Ecto neural progenitor cell (in vitro differentiated cells): ENCODE measurements at places on chromosomes 4 and X.

DNA sequence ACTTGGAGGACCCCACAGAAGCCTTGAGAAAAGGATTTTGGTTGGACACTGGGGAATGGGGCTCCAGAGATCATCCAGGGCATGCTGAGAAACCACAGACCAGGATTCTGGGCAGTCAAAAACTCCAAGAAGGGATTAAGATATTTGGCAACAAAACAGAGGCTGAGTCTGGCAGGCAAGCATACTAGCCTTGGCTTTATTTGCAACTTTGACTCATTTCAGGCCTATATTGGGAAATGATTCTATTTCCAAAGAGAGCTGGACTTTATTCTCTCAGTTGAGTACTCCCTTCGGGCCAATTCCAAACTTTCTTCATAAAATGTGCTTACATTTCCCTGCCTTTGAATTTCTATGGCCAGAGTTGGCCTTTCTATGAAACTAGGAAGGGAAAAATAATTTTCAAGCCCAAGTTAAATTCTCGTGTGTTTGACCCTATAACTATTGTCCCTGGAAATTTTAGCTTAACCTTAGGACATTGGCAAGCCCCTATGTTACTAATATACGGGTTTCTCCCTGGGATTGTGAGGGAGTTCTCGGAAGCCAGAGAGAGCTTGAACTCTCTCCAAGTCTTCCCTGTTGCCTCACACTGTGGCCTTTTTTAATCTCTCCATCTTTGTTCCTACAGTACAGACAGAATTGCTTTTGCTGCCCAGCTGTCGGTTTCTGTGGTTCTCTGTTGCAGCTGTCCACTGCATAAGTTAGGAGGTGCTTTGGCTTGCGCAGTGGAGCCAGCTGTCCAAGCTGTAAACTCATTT lies 112.6 kb upstream of the FAM9A start:
- no peak for DNase-seq

DNA sequence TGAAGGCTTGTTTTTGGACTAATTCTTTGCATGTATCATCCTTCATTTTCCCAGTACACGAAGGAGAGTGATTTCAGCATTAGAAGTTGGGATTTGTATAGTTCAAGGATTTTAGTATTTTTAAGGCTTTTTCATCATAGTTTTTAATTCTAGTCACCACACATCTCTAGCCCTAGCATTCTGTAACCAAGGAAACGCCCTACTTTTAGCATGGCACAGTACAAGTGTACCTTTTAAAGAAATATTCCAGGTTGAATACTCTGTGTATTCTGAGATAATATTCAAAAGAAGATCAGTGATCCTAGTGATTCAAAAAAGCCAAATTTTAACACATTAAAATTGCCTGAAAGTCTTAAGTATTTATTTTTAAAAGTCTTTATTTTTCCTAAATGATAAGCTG lies 150.5 kb downstream of the RAP1GDS1 start:
- no peak for DNase-seq

DNA sequence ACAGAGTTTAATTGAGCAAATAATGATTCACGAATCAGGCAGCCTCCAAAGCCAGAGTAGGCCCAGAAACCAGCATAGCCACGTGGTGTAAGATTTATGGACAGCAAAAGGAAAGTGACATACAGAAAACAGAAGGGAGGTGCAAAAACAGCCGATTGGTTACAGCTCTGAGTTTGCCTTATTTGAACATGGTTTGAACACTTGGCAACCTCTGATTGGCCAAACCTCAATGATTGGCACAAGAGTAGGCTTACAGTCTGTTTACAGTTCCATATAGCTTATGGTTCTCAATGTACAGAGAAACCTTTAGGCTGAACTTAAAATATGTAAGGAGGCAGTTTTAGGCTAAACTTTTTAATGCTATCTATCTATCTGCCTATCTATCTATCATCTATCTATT lies 394.8 kb downstream of the CFAP47 start:
- DNase-seq: no peak

GRCh38 chr4:4461850-4462249 lies 74.9 kb downstream of the NSG1 start:
- no peak for DNase-seq

DNA sequence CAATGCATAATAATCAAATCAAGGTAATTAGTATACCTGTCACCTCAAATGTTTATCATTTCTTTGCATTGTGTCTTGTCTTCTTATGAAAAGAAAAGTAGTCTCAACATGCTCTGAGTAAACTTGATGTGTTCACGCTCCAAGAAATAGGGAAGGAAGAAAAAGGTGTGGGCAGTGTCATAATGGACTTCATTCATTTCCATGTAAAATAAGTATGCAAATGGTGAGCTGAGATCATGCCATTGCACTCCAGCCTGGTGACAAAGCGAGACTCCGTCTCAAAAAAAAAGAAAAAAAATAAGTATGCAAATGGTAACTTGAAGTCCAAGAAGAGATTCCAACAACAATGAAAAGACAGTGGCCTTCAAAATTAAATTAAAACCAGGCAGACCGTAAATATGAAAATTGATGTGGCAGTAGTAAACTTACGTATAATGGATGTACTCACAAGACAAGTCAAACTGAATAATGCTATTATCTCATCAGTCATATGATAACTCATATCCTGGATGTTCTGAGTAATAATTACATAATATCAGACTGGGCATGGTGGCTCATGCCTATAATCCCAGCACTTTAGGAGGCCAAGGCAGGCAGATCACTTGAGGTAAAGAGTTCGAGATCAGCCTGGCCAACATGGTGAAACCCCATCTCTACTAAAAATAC lies 6.0 kb upstream of the CWH43 start:
- no peak for DNase-seq

DNA sequence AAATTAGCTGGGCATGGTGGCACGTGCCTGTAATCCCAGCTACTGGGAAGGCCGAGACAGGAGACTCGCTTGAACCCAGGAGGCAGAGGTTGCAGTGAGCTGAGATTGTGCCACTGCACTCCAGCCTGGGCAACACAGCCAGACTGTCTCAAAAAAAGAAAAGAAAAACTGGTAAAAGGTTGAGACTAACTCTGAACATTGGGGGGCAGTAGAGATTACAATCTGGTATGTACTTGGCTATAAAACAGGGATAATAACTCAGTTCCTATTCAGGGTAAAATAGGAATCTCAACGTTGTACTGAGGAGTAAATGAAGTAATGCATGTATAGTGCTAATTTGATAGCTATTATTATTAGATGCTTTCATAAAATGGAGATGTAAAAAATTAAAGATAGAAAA lies 12.5 kb upstream of the KLF8 start:
- no peak for DNase-seq

DNA sequence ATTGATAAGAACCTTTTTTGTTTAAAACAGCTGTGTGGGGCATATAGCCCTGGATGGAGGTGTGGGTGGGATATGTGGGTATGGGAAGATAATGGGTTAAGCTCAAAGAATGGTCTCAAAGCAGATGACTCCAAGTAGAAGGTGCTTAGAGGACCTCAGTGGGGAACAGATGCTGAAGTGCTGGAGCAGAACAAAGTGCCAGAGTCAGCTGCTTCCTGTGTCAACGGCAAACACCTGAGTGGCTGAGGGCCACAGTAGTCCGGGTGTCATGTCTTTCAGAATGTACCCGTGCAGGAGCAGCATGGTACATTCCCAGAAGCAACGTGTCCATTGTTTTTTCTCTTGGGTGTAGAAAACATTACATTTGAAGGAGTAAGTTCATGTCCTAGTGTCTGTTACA lies 210.6 kb downstream of the CCNG2 start:
- DNase-seq: no peak

GRCh38 chr4:18840481-18840880 lies 818.9 kb upstream of the LCORL start:
- DNase-seq: no peak

DNA sequence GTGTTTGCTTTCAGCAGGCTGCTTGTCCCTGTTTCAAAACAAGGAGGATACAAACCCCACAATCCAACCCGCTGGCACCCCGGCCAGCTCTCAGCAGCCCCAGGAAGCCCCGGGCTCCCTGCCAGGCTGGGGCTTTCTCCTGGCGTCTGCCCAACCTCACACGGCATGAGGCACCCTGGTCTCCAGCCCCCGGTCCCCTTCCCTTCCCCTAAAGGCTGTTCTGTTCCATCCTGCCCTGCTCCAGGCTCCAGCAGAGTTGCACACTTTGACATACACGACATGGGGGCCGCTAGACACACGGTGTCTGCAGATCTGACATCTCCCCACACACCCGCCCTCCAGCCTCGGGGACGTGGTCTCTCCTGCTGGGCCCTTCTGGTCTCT lies 107.7 kb upstream of the ADRA2C start:
- no peak for DNase-seq

DNA sequence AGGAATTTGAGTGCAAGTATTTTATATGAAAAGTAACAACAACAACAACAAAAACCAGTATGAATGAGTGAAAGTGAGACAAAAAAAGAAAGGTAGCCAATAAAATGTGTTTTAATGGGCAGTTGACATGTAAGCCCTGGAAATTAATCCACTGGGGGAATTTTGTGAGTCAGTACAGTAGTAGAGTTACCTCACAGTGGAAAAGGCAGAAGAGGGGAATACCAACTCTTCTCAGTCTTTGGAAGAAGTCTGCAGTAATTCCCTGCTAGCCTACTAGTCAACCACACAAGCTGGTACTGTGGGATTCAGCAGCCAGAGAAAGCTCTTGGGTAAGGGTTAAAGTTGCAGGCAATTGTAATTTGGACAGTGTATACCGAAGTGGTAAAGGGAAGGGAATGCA lies 76.3 kb upstream of the IL15 start:
- no peak for DNase-seq

GRCh38 chr4:88573276-88573980 lies 18.9 kb upstream of the HERC3 start:
- no peak for DNase-seq

DNA sequence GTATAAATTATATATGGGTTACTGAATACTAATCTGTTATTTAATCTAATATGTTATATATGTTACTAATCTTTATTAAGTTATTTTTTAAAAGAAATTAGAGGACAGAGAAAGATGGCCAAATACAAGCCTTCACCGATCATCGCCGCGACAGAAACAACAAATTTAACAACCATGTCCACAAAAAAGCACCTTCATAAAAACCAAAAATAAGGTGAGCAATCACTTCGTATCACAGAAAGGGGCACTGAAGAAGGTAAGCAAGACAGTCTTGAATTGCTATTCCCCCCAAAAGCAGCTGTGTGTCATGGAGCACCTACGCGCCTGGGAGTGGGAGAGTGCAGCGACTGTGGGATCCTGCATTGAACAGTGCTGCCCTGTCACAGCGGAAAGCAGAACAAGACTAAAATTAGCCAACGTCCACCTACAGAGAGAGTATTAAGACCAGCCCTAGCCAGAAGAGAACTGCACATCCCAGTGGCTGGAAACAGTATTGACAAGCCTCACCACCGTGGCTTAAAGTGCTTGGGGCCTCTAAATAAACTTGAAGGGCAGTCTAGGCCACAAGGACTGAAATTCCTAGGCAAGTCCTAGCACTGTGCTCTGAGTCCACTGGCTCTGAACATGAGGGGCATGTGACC lies 38.5 kb downstream of the LRBA start:
- DNase-seq: peak; percentile 48

DNA sequence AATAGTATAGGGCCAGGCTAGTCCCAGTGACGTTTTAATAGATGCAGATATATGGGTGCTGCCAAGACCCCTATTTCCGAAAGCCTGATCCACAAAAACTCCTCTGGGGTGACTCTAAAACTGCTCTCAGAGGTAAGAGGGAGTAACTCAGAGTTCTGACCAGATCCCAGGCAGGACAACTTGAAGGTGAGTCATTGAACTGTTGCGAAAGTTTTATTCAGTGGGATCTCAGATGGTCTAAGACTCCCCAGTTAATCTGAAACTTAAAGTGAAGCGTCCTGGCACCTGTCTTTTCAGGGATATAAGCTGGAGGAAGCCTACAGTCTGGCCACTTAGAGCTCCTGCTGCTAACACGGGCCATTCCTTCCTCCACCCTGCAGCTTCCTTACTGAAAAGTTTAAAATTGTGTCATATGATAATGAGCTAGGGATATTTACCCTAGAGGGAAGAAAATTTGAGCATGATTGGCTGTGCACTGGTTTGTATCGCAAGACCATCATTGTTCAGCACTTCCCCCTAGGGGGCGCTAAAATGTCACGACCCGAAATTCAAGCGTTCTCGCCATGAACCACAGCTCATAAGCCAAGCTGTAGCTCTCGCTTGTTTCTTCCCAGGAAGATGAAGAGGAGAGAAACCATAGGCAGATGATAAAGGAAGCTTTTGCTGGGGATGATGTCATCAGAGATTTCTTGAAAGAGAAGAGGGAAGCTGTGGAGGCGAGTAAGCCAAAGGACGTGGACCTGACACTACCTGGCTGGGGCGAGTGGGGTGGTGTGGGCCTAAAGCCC lies 19.5 kb downstream of the UTP14A start:
- peak; percentile 63 for DNase-seq

- peak; percentile 61 for DNase-seq
Measured at GRCh38 chr4:40672528-40673522, 43.2 kb upstream of the RBM47 start.

GRCh38 chrX:97672608-97673007 lies 788.9 kb downstream of the RPA4 start:
- DNase-seq: no peak

DNA sequence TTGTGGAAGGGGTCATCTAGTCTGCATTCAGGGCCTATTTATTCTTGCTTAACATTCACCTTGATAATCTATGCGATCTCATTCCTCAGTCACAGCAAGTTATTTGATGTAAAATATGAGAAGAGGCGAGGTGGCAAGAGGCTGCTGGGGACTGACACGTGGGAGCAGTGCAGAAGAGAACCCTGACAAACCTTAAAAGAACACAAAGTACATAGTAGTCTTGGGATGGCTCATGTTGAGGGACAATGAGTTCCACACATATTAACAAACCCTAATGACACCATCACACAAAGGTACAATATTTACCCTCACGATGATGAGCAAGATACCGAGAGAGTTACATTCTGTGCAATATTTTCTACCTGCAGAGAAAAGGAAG lies 57.5 kb downstream of the MAML3 start:
- DNase-seq: no peak

DNA sequence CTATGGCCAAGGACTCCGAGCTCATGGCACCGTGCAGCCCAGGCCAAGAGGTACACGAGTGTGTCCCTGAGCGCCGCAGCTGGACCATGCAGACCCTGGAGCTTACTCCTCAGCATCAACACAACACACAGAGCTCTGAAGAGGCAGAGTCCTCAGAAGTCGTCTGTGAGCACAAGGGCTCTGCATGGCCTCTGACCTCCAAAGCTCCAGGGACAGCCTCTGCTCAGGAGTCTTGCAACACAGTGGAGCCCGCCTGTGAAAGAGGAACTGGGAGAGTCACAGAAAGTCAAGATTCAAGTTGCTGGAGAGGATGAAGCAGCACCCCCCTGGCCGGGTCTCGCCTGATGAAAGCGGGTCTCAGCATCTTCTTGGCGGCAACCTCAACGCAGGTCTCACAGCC lies 2.9 kb downstream of the LRPAP1 start:
- DNase-seq: peak; percentile 43

DNA sequence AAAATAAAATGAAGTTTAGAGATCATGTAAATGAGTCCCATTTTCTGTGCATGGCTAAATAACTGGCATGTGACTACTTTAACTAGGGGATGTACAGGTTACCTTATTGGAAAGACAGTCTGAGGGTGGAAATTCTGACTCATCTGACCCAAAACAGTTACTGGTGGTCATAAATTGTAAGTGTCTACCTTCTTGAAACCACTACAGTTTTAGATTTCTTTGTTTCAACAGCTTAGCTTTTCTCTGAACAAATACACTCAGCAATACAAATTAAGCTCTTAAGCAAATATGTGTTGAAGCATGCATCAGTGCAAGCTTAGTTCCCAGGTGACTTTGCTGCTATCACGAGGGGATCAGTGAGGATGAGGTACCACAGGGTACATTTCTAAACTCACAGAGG lies 60.7 kb upstream of the PGM2 start:
- no peak for DNase-seq

GRCh38 chr4:128286474-128287058 lies 1.0 kb downstream of the PGRMC2 start:
- no peak for DNase-seq

GRCh38 chr4:2060611-2061185 lies 1.6 kb downstream of the NAT8L start:
- DNase-seq: no peak
